ENCODE measurements at places on chromosomes 6 and 20.

DNA sequence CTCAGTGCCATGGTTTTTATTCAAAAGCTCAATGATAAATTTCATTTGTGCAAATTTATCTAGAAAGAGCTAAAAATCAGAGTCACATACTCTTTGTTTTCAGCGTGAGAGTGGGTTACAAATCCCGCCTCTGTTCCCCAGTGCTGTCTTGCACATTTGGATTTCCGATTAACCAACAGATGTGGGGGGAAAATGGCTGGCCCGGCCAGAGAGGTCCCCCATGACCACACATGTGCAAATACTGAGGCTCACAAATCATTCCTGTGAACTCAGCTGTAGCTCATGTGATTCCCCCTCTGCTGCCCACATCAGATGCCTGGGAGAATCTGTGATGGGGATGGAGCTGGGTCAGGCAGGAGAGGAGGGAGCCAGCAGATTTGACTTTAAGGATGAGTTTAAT lies 168.7 kb downstream of the PAX1 start:
- DNase-seq = no peak

DNA sequence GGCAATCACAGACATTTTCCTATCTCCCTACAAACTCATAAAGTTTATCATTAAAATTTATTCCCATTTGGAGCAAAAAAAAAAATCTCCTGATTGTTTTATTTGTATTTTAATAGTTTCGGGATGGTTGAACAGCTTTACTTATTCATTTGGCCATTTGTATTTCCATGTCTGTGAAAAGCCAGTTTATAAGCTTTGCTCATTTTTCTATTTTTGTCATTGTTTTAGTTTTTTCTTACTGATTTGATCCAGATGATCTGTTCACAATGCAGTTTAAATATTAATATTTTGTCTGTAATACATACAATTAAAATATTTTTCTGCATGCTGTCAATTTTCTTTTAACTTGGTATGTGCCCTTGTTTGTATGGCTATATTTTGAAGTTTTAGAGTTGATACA lies 65.2 kb upstream of the CCN2 start:
- DNase-seq = no peak

- DNase-seq = no peak
Measured at GRCh38 chr20:61330441-61330840, 78.4 kb downstream of the CDH4 start.

- no peak for DNase-seq
Measured at GRCh38 chr6:119040229-119040628, 38.2 kb downstream of the FAM184A start.

- no peak for DNase-seq
Measured at GRCh38 chr6:160039441-160039840, 70.6 kb downstream of the IGF2R start.

- DNase-seq = no peak
Measured at GRCh38 chr20:50108556-50109235, 4.3 kb downstream of the UBE2V1 start.

GRCh38 chr6:84222426-84222825 lies 5.0 kb downstream of the CEP162 start:
- no peak for DNase-seq

GRCh38 chr6:26420688-26421171 lies 18.7 kb downstream of the BTN3A1 start:
- DNase-seq = peak; percentile 15

DNA sequence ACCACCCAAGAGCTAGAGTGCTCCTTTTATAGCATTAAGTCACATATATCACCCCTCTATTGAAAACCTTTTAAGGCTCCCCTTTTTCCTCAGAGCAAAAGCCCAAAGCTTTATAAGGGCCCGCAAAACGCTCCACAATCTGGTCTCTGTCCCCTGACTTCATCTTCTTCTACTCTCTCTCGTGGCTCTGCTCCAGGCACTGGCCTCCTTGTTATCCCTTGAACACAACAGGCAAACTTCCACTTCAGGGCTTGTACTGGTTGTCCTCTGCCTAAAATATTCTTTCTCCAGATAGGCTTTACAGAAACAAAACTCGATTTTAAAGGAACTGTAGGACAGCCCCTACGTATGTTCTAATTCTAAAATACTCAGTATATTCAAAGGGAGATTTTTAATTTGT lies 44.0 kb upstream of the SPDEF start:
- DNase-seq = no peak

DNA sequence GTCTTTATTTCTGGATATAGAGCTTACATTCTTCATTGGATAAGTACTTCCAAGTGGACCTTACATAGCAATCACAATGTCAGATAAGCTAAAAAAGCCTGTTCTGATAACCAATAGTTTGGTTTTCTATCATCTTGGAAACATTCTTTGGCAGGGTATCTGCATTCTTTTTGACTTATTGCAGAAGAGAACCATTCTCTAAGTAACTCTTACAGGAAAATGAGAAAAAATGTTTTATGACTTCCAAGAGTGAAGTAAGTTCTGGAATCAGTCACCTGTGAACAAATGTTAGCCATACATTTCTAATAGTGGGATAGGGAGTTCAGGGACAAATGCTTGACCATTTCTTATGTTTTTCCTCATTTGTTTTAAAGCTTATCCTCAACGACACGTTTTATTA lies 564.0 kb downstream of the CD109 start:
- DNase-seq = no peak

GRCh38 chr6:106773996-106774629 lies 144.7 kb downstream of the QRSL1 start:
- DNase-seq = no peak

GRCh38 chr6:47495954-47496545 lies 18.5 kb downstream of the CD2AP start:
- DNase-seq = no peak

DNA sequence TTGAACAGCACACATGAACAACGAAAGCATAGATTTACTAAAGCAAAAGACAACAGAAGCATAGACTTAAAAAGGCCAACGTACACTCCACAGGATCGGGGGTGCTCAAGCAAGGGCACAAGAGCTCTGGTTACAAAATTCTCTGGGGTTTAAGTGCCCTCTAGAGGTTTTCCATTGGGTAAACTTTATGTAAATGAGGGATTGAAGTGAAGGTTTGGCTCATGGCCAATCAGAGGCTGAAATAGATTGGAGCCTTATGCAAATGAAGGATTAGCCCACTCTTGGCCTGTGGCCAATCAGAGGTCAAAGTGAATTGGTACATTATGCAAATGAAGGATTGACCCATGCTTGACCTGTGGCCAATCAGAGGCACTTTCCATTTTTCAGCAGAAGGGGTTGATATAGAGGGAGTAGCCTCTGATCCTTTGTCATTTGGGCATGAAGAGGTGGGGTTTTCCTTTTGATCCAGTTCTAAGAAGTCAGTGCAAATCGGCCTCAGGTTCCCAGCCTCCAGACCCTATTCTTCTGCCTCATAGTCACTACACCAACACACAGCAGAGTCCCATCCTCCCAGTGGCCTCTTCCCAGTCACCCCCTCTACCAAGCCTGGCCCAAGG lies 244.9 kb downstream of the THBS2 start:
- DNase-seq = no peak

- DNase-seq = no peak
Measured at GRCh38 chr6:3991941-3992340, 87.0 kb downstream of the FAM217A start.

GRCh38 chr6:41413250-41413649 lies 77.8 kb downstream of the NCR2 start:
- no peak for DNase-seq

GRCh38 chr6:88105741-88106340 lies 58.2 kb downstream of the SPACA1 start:
- no peak for DNase-seq

- DNase-seq = no peak
Measured at GRCh38 chr6:39377539-39377950, 55.0 kb upstream of the KCNK16 start.

DNA sequence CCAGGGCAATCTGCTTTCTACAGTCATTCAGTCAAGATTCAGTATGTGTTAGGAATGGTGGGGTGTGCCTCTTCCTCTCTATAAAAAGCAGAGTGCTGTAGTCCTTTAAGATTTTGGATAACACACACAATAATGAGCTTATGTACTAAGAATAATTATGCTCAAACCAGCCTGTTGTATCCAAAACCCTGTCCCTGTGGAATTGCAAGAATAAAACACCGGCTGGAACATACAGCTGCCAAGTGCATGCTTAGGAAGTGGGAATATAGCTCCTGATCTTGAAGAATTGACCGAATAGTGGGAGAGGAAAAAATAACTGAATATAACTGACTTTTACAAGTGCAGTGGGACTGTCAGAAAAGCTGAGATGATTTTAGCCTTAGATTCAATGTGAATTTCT lies 979 bp upstream of the MOCS1 start:
- no peak for DNase-seq

DNA sequence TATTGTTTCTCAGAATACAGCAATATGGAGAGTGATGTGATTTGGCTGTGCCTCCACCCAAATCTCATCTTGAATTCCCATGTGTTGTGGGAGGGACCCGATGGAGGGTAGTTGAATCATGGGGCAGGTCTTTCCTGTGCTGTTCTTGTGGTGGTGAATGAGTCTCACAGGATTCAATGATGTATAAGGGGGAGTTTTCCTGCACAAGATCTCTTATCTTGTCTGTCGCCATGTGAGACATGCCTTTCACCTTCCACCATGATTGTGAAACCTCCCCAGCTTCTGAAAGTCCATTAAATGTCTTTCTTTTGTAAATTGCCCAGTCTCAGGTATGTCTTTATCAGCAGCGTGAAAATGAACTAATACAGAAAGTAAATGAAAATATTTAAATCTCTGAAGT lies 234.8 kb upstream of the TENT5A start:
- DNase-seq = no peak

DNA sequence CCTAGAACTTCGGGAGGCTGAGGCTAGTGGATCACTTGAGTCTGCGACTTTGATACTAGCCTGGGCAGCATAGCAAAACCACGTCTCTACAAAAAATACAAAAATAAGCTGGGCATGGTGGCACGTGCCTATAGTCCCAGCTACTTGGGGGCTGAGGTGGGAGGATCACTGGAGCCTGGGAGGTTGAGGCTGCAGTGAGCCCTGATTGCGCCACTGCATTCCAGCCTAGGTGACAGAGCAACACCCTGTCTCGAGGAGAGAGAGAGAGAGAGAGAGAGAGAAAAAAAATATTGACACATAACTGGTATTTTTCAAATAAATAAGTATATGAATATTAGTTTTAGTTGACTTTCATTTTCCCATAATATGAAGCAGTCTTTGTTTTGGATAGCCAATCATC lies 222.2 kb downstream of the BTBD9 start:
- no peak for DNase-seq

GRCh38 chr6:140403020-140403419 lies 1028.6 kb upstream of the CITED2 start:
- DNase-seq = no peak

DNA sequence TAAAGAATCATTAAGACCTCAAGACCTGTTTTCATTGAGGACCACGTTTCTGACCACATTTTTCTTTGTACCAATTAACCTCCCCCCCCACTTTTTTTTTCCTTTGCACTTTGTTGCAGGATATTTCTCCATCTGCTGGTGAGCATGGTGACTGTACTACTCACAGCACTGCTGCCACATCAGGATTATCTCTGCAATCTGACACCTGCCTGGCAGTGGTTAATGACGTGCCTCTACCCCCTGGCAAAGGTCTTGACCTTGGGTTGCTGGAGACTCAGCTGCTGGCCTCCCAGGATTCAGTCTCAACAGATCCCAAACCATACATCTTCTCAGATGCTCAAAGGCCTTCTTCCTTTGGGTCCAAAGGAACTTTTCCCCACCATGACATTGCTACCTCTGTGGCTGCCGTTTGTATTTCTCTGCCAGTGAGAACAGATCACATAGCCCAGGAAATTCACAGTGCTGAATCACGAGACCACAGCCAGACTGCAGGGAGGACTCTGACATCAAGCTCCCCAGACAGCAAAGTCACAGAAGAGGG lies 46.6 kb upstream of the EDN3 start:
- no peak for DNase-seq

DNA sequence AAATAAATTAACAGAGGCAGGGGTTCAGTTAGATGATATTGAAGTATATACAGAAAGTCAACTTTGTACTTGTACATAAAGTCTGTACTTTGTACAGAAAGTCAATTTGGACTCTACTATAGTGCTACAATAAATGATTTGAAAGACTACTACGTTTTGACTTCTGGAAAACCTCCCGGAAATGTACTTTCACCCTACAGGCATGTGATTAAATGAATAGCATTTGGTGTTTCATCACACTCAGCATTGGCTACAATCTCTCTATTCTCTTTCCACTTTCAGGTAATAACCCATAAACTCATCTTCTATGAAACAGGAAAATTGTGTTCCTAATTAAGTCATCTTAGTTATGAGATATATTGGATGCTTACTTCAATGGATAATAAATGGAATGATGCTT lies 25.6 kb upstream of the MC3R start:
- DNase-seq = no peak
